Esophagus squamous epithelium (tissue), 5 donors: ENCODE measurements at places on chromosomes 6 and 20.

- no peak for DNase-seq
Measured at GRCh38 chr6:167988945-167989841, 8.3 kb upstream of the KIF25 start.

GRCh38 chr6:65113581-65113980 lies 593.4 kb downstream of the EYS start:
- DNase-seq: no peak

- no peak for DNase-seq
Measured at GRCh38 chr6:160274871-160275510, 16.4 kb upstream of the SLC22A2 start.

DNA sequence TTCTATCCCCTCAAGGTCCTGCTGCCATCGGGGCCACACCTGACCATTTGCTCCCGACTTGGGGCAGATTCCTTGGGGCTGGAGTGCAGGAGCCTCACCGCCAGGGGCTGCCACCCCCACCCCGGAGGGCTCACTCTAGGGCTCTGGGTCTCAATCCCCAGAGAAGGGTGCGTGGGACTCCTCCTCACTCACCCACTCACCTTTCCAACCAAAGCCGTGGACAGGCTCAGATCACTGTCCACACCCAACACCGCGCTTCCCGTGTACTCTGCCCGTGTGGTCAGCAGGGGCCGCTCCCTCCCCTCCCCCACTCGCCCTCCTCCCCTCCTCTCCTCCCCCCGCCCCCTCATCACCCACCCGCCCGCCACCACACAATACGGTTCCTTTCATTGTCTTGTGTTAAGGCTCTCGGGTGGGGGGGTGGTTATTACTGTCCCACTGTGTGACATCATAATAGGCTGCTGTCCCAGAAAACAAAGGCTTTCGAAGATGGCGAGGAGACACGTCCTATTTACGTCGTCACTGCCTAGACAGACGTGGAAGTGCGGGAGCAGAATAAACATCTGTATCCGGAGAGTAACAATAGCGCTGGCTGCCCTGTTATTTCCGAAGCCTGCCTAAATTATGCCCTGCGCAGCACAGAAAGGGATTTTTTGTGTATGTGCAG lies 85.8 kb downstream of the YTHDF1 start:
- no peak for DNase-seq

- DNase-seq: no peak
Measured at GRCh38 chr6:139062932-139063646, 34.5 kb downstream of the ABRACL start.

DNA sequence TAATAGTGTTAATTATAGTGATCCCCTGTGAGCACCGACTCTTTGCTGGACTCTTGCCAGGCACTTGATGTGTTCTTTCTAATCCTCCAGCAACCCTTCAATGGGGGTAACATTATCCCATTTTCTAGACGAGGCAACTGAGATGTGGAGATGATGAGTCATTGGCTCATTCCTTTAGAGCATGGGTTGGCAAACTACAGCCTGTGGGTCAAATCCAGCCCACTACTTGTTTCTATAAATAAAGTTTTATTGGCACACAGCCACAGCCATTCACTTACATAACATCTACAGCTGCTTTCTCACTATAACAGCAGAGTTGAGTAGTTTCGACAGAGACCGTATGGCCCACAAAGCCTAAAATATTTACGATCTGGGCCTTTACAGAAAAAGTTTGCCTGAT lies 249.5 kb upstream of the KCNG1 start:
- DNase-seq: no peak

DNA sequence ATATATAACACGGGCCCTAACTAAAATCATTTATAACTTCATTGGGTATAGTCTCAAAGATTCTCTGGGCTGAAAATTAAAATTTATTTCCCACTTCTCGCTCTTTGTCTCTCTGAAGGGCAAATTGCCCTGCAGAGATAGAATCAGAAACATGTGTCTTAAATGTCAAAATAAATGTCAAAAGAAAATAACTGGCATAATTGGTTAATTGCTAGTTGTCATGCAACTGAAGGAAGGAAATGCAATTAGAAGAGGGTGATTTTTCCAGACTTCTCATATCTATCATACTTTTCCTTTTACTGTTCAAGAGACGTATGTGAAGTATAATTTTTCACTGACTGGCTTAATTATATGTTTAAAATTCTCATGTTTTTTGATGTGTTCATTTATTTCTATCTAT lies 80.3 kb upstream of the HMGCLL1 start:
- DNase-seq: no peak

DNA sequence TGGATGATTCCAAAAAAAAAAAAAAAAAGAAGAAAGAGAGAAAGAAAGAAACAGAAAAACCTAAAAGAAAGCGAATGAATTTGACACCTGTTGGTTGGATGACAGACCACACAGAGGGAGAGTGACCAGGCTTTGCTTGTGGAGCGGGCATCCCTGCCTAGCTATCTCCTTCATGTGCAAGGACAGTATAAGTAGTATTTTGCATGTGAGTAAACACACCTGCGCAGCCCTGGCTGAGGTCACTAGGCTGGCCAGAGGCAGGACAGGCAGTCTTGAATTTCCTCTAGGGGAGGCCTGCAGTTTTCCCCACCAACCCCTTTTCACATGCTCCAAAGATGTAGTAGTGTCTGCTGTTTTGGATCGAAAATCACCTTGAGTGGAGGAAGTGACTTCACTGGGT lies 126.4 kb downstream of the CCDC170 start:
- no peak for DNase-seq

DNA sequence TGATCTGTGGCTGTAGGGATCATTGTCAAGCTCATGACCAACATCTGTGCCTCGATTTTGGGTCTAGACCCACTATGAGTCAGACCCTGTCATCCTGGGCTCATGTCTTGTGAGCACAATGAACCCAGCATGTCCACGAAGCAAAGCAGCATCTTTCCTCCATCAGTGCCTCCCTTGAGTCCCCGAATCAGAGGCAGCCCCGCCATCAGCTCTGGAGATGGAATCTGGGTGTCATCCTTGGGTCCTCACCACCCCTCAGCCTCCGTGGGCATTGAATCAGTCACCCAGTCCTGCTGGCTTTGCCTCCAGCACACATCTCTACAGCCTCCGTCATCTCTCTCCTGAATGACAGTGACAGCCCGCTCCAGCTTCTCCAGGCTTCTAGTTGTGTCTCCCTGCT lies 56.9 kb downstream of the CHMP4B start:
- no peak for DNase-seq

GRCh38 chr6:116406678-116407345 lies 36.1 kb downstream of the DSE start:
- no peak for DNase-seq

DNA sequence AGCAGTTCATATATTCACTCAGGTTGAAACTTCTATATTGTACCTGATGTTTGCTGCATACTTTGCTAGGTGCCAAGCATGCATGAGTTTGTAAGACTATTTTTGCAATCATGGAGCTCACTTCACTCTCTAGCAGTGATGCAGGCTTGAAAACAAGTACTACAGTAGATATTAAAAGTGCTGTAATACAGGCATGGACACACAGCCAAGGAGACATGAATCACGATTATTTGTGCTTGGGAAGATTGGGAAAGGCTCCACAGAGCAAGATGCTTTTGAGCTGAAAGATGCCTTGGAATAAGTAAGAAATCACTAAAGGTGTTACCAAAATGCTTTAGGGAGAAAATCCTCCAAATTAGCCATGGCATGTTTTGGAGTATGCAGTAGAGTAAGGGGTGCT lies 427.4 kb downstream of the UTRN start:
- no peak for DNase-seq

GRCh38 chr20:61769286-61769832 lies 296.3 kb downstream of the TAF4 start:
- no peak for DNase-seq

GRCh38 chr20:23130622-23131140 lies 44.6 kb upstream of the CD93 start:
- no peak for DNase-seq

GRCh38 chr20:49400410-49400809 lies 82.1 kb downstream of the KCNB1 start:
- DNase-seq: no peak

DNA sequence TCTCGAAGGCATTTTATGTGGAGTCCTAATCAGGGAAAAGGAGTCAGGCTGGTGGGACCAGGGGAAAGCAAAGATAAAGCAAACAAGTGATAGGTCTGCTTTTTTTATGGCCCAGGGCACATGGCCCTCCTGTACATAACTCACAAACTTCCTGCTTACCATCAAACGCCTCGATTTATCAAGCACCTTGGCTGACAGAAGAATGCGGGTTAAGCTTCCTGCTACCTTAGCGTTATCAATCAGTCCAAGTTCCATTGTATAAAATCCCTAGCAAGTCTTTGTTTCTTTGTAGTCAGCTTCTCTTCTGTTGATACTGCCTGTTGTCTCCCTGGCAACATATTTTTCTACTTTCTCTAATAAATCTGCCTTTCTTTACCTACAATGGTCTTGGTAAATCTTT lies 4.1 kb upstream of the TRIM27 start:
- no peak for DNase-seq

DNA sequence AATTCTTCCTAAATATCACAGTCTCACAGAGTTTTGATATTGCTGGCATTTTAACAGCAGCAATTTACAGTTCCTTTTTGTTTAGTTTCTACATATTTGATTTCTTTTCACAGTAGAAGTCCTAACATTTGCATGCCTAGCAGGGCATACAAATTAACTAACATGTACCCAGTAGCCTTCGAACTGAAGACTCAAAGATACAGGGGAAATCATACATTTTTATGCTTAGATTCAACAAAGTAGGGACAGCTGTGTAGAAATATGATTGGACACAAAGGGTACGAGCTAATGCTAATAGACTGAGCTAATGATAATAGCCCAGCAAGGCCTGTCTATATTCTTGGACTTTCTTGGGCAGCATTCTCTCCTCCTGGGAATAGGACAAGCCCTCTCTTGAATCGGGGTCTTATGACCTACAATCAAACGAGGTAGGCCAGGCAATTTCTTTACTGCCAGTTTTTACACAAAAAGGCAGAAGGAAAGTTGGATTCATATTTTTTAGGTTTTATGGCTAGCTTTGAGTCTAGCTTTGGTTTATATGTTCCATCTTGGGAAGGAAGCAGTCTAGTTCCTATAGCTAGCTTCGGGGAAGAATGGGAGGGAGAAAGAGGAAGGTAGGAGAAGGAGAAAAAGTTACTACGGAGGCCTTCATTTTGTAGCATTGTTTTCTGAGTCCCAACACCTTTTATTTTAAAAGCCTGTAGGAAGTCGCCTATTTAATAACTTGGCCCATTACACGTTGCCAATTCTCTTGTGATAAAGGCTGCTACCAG lies 115.8 kb downstream of the HFE start:
- no peak for DNase-seq

DNA sequence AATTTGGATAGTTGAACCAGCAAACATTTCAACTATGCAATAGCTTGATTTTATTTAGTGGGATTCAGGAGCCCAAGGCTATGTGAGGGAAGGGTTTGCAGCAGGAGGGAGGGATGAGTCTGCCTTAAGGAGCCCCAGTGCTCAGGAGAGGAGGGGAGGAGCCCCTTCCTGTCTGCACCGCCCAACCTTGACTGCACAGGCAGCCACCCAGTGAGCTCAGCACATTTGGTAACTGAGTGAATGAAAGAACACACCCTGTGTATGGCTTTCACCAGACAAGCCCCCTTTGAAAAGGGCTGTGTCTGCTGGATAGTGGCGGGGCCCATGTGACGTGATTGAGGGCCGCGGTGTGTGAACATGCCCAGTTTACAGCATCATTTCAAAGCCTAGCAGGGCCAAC lies 17.0 kb downstream of the DACT2 start:
- no peak for DNase-seq

DNA sequence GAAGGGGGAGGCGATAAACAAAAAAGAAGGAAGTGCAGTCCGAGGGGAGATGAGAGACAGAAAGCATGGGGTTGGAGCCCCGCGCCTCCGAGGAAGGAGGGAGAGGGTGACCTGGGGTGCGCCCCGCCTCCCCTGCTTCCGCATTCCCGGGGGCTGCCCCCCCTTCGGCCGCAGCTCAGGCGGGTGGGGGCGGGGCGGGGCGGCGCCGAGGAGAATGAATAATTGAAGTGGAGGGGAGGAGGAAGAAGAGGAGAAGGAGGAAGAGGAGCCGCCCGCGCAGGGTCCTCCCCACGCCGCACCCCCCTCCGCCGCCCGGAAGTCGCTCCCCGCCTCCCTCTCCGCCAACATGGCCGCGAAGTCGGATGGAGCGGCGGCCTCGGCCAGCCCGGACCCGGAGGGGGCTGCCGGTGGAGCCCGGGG lies at the start of gene XKR7:
Gene XKR7 (plus strand): TSS at position 322 of the 420 bp plus-strand sequence. CDS start 25 bp downstream, at position 347.
- DNase-seq: no peak

- DNase-seq: no peak
Measured at GRCh38 chr20:8656335-8656734, 412.6 kb upstream of the PLCB4 start.

- no peak for DNase-seq
Measured at GRCh38 chr6:73803562-73804241, 107.7 kb downstream of the CD109 start.

- no peak for DNase-seq
Measured at GRCh38 chr6:87029711-87030314, 65.1 kb downstream of the CGA start.
